HL-60 (cell line): ENCODE measurements at places on chromosomes 4 and X.

GRCh38 chrX:130228871-130229270 is 39.8 kb downstream of the ZNF280C start:
- DNase-seq = no peak

DNA sequence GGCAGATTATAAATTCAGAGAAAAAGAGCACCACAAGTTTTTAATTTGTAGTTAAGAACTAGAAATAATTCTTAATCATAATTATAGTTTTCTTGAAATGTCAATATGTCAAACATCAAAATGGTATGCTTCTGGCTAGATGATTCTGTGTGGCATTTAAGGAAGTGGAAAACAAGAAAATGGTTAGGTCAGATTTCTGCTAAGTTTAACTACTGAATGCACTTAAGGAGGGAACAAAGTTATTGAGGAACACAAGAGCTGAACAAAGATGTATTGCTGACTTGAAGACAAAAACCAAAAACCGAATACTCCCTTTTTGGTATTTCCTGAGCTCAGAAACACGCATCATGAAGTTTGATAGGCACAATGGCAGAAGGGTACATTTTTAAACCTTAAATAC is 58.7 kb upstream of the GPR34 start:
- no peak for DNase-seq

GRCh38 chr4:16544251-16544721 is 318.0 kb upstream of the TAPT1 start:
- DNase-seq = no peak

DNA sequence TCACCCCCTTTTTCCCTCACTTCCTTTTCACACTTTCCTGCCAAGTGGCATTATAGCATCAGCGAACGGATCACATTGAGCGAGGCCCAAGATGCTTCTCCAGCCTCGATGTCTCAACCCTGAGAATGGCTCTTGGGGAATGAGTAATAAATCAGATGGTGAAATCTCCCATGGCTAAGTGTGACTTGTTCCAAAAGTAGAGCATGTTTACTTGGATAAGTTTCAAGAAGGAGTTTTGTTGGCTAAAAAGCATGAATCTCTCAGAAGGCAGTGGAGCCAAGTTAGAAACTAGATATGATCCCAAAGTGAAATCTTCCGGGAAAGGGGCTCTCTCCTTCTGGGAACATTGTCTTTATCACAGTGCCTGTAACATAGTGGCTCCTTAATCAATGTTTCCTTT is 316.3 kb downstream of the CAMK2D start:
- no peak for DNase-seq

GRCh38 chrX:50874876-50875275 is 35.7 kb upstream of the BMP15 start:
- no peak for DNase-seq

- DNase-seq = no peak
These were observed 4.3 kb downstream of the SOWAHD start for GRCh38 chrX:119762718-119763117.
